ENCODE measurements at places on chromosomes 3 and 15. TPM values are rescaled to one million over a fixed set of nuclear protein-coding genes. Genes with fewer than 3 reads are reported as not detected.

PARL gene
- 55.7 TPM for total RNA-seq

DNA sequence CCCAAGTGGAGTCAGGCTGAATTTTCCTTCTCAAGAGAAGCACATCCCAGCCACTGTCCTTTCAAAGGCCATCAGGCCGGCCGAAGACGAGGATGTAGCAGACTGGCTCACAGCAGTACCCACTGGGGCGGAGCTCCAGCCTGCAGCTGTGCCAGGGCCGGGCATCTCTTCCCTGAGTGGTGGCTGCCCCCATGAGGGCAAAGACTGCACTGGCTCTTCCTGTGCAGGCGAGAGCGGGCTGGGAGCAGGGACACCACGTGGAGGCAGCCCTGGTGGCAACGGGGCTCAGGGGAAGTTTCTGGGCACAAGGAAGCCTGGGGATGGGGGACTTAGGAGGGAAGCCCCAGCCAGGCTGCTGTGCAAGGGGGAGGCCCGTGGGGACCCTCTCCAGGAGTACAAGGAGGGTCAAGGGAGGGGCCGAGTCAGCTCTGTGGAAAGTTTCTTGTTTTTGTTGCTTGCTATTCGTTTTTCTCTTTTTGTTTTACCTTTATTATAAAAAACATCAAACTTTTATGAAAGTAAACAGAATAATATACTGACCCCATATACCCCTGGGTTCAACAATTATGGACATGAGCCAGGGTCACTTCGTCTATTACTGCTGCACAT is 66.1 kb downstream of the RPN1 start:
- DNase-seq = peak; percentile 81

- no peak for DNase-seq
These were observed 9.2 kb downstream of the THBS1 start for GRCh38 chr15:39589815-39590644.

GRCh38 chr3:73576999-73577461 is 47.7 kb downstream of the PDZRN3 start:
- no peak for DNase-seq

DNA sequence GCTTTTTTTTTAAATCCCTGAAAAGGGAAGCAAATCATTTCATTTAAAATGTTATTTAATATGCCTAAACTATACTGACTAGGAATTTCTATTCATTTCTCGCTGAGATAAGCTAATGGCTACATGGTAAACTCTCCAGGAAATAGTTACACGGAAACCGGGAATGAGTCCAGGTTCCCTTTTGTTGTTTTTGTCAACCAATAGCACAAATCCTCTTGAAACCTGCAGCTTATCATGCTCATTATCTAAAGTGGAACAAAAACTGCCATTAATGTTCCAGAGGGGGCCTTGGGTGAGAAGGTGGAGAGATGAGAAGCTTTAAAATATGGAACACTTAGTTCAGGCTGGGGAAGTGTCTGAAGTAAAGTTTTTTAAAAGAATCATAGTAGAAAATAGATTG is 113.5 kb upstream of the ALCAM start:
- DNase-seq = no peak

GOLGA6L4 gene
- not detected for total RNA-seq

- DNase-seq = peak; percentile 74
These were observed at the start of gene LARP6 for GRCh38 chr15:70853973-70854665. TSS of gene LARP6 (minus strand) at chr15:70854157. CDS start at chr15:70854088, 69 bp downstream.

DNA sequence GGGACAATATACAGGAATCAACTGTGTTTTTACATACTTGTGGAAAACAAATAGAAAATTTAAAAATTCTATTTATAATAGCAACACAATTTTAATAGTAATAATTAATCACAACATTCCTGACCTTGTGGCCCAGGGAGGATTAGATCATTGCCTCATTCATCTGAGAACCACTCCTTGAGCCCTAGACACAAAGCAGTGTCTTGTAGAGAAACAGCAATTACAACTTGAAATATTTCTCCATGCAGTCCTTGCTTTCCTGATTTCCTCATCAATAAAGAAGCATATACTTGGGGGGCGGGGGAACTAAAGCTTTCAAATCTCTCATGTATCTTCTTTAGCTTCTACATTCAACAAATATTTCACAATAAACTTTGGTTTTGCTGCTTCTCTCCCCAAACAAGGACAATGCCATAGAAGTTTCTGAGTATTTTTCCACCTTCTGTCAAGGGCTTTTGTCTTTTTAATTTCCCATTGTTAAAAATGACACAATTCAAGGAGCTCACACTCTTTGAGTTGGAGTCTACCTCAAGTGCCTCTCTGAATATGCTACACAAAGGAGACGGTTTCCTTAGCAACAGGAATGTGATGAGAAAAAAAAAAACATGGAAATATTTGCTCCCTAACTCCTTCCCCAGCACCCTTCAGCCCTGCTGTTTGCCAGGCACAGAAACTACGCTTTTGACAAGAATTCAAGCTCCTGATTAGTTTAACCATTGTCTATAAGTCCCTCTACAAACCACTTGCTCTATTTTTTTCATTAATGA is 118.8 kb downstream of the ARPP21 start:
- no peak for DNase-seq

DNA sequence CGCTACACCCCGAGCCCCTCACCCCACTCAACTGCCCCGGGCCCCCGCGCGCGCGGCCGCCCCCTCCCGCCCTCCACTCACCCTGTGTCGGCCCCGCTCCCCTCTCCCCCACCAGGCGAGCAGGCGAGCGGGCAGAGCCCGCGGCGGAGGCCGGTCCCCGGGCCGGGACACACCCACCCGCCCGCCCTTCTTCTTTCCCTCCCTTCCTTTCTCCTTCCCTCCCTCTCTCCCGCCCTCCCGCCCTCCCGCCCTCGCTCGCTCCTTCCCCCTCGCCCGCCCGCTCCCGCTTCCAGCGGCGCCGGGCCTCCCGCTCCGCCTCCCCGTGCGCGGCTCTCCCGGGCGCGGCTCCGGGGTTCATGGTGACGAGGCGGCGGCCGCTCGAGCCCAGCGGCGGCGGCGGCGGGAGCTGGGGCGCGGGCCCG is at the start of gene CTDSPL:
Gene CTDSPL, plus strand, starts transcription at position 261 of the 422 bp plus-strand sequence. CDS start 320 bp downstream, outside the sequence.
- peak; percentile 52 for DNase-seq

DNA sequence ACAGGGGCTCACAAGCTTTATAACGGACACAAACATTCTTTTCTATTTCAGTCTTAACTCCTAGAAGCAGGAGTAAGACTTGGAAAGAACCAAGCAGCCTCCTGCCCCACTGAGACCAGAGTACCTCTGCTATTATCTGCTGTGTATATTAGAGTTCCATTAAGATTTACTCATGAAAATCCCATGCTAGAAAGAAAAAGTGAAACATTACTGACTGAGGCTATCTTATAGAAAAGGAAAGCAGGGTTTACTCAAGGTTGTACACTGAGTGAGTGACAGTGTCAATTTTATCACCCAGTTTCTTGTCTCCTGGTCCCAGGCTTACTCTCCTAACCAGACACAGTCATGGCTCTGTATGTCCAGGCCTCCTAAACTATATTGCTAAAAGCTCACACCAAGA is 97.9 kb upstream of the SOX2 start:
- DNase-seq = no peak

DNA sequence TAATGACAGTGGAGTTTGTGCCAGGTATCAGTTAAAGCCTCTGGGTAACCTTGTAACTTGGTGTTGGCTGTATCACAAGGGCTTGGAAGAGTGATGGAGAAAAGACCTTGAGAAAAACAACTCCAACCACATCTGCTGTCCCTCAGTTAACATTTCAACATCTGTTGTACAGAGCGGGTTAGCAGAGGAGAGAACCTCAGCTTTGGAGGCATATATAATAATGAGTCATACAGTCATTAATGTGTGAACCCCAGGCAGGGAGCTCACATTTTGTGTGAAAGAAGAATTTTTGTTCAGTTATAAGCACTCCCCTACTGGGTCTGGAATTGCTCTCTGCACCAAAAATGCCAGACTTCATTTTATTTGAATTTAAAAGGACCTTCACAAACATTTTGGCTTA is 439.5 kb downstream of the PDCD6IP start:
- no peak for DNase-seq

GRCh38 chr3:111761309-111761795 is 97.7 kb upstream of the PHLDB2 start:
- no peak for DNase-seq

LRTM1 gene
- total RNA-seq = not detected

GRCh38 chr15:92928225-92928750 is 28.2 kb downstream of the CHD2 start:
- DNase-seq = no peak

DNA sequence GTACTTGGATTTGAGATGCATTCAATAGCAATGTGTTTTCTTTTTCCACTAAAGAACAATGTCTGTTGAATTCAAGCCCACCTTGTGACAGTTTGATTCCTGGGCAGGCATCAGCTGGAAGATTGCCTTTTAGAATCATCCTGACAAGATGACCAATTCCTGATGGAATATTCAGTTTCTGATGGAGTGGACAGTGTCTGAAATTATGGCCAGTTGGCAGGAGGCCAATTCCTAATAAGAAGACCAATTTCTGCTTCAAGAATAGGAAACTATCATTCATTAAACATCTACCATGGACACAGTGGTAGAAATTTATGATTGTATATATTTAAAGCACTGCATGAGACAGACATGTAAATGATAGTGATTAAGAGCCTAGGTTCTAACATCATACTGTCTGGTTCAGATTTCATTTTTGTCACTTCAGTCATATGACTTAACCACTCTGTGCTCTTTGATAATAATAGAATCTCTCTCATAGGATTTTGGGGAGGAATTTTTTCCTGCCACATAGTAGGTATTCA is 133.6 kb downstream of the CLSTN2 start:
- DNase-seq = no peak
